M059J (cell line): ENCODE measurements at places on chromosomes 6 and 20.

- peak; percentile 56 for DNase-seq
These were observed 60.9 kb upstream of the MC3R start for GRCh38 chr20:56187534-56188165.

DNA sequence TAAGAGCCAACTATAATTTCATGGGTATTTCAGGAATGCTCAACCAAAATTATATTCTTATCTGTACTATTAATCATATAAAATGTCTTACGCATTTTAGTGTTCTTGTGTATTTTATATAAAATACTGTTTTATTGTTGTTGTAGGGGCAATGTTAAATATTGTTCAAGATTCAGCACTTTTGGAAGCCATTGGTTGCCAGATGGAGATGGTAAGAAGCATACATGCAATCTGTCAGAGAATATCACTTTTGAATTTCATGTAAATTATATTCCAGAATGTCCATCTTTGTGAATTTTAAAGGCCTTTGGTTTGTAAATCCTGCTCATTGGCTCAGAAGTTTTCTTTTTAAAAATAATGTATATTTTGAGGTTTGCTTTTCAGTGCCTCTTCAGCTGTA, 50.0 kb upstream of the ADIG start:
- DNase-seq, result no peak

DNA sequence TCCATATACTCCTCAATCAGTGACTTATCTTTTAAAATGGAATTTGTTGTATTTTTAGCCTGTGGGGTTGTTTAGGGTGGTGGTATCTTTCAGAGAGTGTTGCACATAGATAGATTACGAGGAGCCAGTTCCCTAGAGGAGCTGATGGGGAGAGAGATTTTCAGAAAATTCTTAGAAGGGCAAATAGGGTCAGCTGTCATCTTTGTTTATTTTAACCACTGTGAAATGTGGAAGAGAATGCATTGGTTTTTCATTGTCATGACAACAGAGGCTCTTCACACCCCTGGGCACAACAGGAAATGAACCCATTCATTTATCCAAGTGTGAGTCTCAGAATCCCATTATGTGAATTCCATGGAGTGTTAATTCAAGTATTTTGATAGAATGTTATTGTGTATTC, 188.4 kb downstream of the JARID2 start:
- peak; percentile 78 for DNase-seq

DNA sequence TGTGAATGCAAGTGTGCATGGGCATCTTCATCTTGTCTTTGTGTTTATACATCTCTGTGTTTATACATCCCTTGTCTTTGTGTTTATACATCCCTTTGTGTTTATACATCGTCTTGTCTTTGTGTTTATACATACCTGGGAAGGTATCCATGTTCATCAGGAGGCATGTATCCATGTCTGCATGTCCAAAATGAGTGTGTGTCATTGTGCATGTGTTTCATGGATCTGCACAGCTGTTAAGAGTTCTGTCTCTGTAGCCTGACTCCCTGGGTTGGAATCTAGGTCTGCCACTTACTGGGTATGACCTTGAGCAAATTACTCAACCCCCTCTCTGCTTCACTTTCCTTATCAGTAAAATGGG, 50.1 kb upstream of the SIRPA start:
- no peak for DNase-seq

GRCh38 chr20:57980506-57980905, 247.9 kb downstream of the ANKRD60 start:
- DNase-seq, result peak; percentile 51

- no peak for DNase-seq
These were observed 63.3 kb downstream of the YTHDF1 start for GRCh38 chr20:63152322-63153253.

DNA sequence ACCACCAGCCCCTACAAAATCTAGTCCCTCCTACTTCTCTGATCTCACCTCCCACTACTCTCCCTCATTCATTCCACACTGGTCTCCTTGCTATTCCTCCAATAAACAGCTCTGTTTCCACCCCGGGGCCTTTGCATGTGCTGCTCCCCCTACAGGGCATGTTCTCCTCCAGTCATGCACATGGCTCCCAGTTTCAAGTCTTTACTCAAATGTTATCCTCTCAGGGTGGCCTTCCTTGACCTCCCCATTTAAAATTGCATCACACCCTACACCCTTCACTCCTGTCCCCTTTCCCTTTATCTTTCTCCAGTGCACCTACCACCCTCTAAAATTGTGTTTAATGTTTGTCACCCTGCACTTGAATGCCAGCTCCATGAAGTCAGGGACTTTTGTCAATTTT, 174.5 kb downstream of the MRPL14 start:
- DNase-seq, result no peak

GRCh38 chr6:158905277-158905676, 86.1 kb upstream of the EZR start:
- DNase-seq, result peak; percentile 9
